CD4-positive, alpha-beta T cell treated with Interleukin-17A for 1 hour (primary cell): ENCODE measurements at places on chromosomes 13 and 19.

DNA sequence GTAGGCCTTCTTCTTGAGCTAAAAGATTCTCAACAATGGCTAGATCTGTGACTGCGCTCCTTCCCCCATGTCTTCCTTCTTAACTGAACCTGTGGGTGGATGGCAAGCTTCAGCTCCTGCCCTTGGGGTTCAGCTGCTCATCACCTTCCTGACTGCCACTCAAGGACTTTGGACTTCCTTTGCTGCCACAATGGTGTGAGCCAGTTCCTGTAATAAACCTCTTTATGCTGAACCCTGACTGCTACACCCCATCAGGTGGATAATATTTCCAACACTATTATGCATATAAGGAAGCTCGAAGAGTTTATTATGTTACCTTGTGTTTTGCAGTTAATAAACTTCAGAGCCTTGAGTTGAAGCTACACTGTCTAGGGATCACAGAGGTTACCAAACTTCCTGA, 208.9 kb upstream of the SLC10A2 start:
- no peak for DNase-seq

- DNase-seq, result no peak
Measured at GRCh38 chr19:21314676-21315075, 14.5 kb downstream of the ZNF708 start.

DNA sequence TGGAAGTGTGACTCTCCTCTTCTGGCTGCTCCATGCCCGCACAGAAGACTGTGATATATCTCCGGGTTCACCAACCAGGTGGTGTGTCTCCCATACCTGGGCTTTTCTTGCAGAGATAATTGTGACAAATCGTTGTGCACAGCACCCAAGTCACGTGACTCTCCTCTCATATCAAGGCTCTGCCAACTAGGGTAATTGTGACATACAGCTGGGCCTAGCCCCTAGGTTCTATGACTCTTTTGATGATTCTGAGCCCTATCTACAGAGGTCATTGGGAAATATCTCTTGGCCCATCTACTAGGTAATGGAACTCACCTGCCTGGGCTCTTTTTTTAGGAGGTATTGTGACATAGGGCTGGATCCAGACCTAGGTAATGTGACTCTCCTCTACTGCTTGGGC, 89.8 kb downstream of the ZNF429 start:
- no peak for DNase-seq

- DNase-seq, result no peak
Measured at GRCh38 chr13:38223089-38223488, 126.6 kb upstream of the UFM1 start.

DNA sequence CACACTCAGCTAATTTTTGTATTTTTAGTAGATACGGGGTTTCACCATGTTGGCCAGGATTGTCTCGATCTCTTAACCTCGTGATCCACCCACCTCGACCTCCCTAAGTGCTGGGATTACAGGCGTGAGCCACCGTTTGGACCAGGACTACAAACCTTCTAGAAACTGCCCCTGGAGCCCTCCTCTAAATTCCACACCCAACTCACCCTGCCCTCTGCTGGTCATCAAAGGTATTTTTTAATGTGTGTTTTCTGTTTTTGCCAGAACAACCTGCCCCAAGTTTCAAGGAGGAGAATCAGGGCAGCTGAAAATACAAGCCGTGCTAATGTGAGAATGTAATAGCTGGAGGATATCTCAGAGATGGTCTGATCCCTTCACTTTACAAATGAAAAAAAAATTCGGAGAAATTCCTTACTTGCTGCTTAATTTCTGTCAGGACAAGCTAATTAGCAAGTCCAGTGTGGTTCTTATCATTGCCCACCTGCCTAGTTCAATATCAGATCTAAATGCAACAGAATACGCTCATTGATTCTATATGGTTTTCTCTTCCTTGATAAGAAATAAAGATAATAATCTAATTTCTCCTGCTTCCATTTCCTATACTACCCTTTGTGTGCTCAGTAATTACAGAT, 4.1 kb downstream of the ATP8A2 start:
- DNase-seq, result peak; percentile 57

GRCh38 chr19:31119951-31120690, 229.1 kb downstream of the TSHZ3 start:
- DNase-seq, result no peak

DNA sequence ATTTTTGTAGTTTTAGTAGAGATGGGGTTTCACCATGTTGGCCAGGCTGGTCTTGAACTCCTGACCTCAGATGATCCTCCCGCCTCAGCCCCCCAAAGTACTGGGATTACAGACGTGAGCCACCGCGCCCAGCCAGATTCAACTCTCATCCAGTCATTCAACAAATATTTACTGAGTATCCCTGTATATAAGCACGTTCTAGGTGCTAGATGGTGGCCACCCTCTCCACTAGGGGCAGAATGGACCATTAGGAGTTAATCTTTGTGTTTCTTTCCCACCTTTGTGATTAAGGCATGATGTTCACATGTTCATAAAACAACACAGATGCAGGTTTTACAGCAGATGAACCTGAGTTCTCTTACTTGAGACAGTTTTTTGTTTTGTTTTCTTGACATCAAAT, 7.3 kb downstream of the SHKBP1 start:
- no peak for DNase-seq

DNA sequence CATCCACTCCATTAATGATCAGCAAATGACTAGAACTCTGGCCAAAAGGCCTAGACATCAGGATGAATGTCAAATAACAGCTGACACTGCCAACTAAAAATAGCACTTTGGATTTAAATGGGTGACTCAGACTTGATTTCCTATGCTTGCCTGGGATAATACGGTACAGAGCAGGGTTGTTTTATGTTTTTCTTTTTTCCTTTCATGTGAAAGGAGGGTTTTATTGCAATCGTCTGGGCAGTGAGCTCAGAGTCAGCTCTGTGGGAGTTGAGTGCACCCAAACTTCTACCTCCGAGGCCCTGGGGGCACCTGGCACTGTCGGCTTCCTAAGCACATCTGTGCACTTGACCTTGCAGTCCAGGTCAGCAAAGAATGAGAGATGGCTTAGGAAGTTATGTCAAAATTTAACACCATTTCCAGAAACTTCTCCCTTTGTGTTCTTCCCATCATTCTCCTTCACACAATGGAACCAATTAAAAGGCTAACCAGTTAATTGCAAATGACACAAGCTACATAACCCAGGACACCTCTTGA, 134.1 kb downstream of the LACC1 start:
- DNase-seq, result no peak

GRCh38 chr19:42246143-42246921, 3.9 kb upstream of the GSK3A start:
- DNase-seq, result peak; percentile 62

GRCh38 chr13:98246538-98247172, 69.6 kb upstream of the RNF113B start:
- no peak for DNase-seq
